Esophagus squamous epithelium (tissue), 5 donors: ENCODE measurements at places on chromosomes 2 and 18. TPM values are rescaled to one million over a fixed set of nuclear protein-coding genes. Genes with fewer than 3 reads are reported as not detected.

BIRC6 gene
- 91.5 TPM for total RNA-seq

SERPINB4 gene
- total RNA-seq: 309 TPM

CCDC74A gene
- 2.5 TPM for total RNA-seq

SLC23A3 gene
- 1.7 TPM for total RNA-seq

AFF3 gene
- 4.9 TPM for total RNA-seq

ANKRD36C gene
- total RNA-seq: 29.4 TPM

SAG gene
- not detected for total RNA-seq

ERFE gene
- not detected for total RNA-seq

CDH19 gene
- total RNA-seq: 0.57 TPM

VAMP8 gene
- total RNA-seq: 91.0 TPM

RAB6C gene
- total RNA-seq: not detected

GAL3ST2 gene
- 0.38 TPM for total RNA-seq

COL3A1 gene
- total RNA-seq: 119 TPM

CYS1 gene
- 2.5 TPM for total RNA-seq

CAVIN2 gene
- 12.8 TPM for total RNA-seq

TNFAIP6 gene
- total RNA-seq: 0.95 TPM

NXPH2 gene
- not detected for total RNA-seq

PAX3 gene
- total RNA-seq: not detected

TMEM198 gene
- 0.62 TPM for total RNA-seq

AOX1 gene
- 4.7 TPM for total RNA-seq

SCN3A gene
- total RNA-seq: 0.32 TPM

CPLX4 gene
- total RNA-seq: not detected

SLC66A3 gene
- 19.0 TPM for total RNA-seq

CLEC4F gene
- total RNA-seq: not detected

ABCG8 gene
- not detected for total RNA-seq

RAB27B gene
- total RNA-seq: 30.5 TPM

CDH2 gene
- 0.88 TPM for total RNA-seq

LIMS4 gene
- total RNA-seq: not detected

ITGA4 gene
- total RNA-seq: 9.0 TPM

TCF7L1 gene
- 0.49 TPM for total RNA-seq

TMEM37 gene
- total RNA-seq: 2.6 TPM

PLGLB2 gene
- 1.0 TPM for total RNA-seq

TGFBRAP1 gene
- 13.9 TPM for total RNA-seq

GCC2 gene
- 16.5 TPM for total RNA-seq

ITPRIPL1 gene
- 3.1 TPM for total RNA-seq
